Activated gamma-delta T cell (primary cell): ENCODE measurements at places on chromosomes 4 and X.

GRCh38 chr4:1927675-1928074 lies 56.5 kb downstream of the NSD2 start:
- no peak for DNase-seq

- DNase-seq: no peak
Measured at GRCh38 chrX:153845842-153846241, 15.5 kb upstream of the PDZD4 start.

- no peak for DNase-seq
Measured at GRCh38 chr4:161760008-161760407, 403.8 kb downstream of the FSTL5 start.

- DNase-seq: no peak
Measured at GRCh38 chr4:83810428-83810827, 274.5 kb downstream of the GPAT3 start.

- no peak for DNase-seq
Measured at GRCh38 chr4:23819041-23819511, 70.8 kb downstream of the PPARGC1A start.

DNA sequence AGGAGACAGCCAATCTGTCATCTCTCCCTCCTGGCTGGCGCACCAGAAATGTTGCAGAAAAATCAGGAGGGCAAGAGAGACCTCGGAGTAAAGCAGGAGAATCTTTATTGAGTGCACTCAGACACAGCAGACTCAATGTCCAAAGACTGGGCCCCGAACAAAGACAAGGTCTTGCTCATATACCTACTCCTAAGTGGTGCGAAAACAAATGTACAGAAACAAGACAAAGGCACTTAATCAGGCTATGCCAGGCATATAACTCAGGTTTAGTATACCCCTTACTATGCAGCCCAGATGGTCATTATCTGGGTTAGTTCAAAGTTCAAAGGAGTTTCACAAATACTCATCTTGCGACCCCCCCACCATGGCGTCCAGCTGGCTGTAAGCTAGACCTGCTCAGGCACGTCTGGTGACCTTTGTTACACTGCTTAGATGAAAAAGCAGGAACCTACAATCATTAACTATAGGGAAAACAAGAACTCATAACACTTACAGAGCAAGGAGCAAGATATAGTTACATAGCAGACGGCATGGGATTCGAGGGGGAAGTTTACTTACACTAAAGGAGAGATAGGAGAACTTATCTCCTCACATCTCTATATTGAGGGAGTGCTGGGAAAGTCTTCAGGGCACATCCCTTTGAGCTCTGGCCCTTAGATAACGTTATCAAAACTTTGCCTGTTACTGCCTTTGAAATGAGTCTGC lies 27.5 kb downstream of the SULT1E1 start:
- DNase-seq: no peak

DNA sequence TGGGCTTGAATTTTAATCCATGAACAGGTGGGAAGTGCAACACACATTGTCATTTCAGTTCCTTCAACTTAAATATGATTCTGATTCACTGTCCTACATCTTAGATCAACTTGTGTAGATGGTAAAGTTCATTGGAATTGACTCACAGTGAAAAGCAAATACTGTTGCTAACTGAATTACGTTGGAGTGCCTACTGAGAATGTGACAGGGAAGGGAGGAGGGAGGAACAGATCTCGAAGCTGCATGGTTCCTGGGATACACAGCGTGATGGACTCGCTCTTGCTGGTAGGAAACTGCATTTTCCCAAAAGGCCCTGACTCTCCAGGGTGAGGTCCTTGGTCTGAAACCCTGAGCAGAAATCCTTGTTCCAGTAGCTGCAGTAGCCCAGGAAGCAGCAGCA lies 284.2 kb downstream of the USP46 start:
- DNase-seq: no peak

DNA sequence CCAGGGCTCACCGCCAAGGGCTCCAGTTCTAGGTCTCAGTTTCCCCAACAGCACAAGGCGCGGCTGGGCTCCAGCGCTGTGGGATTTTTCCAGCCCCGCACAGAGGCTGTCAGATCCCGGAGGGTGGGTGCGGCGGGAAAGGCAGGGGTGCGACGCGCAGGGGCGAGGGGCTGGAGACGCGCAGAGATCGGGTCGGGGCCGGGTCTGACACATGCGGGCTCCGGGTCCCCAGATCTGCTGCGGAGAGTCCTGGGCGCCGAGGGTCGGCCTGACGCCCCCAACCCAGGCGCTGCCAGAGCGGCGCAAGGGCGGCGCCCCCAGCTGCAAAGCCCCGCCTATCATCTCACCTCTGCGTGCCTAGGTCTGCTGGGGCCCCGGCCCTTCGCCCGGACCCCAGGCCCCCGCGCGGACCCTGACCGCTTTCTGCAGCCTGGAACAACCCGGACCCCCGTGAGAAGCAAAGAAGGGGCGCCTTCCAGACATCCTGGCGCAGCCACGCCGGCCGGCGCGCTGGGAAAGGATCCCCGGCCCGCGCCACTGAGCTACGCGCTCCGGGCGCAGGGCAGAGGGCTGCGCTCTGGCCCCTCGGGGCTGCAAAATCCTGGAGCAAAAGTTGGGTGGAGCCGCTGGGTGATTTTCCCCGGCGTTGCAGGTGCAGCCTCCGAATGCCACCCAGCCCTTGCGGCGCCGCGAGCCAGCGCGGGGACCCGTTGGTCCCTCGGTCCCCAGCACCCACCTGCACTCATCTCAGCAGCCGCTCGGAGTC lies 486 bp downstream of the ABLIM2 start:
- no peak for DNase-seq

DNA sequence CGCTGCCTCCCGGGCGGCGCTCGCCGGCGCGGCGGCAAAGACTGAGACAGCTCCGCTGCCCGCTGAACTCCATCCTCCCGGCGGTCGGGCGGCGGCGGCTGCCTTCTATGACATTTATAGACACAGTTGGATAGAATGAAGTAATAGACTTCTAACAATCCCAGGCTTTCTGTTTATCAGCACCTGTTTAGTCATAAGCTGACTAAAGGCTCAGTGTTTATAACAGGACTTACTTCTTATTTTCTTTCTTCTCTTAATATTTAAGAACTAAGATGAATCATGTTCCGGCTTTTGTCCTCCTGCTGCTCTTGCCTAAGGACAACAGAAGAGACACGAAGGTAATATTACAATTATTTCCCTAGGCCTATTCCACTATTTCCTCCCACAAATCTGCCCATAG lies 3.9 kb downstream of the ARL13A start:
- no peak for DNase-seq

DNA sequence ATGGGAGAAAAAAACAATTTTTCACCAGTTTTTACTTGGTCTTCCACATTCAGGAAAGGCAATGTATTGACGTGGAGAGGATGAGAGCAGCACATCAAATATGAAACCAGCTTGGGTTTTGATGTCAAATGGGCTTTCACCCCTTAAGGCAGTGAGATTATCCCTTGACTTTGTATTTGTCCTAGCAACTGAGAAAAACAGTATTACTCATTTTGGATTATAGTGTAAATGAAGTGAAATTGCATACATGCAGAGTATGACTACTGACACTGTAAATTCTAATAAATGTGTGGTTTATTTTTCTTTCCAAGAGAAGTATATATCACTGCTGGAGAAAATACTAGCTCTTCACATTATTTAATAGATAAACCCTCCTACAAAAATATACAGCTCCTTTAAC lies 863.6 kb upstream of the IGFBP7 start:
- no peak for DNase-seq

DNA sequence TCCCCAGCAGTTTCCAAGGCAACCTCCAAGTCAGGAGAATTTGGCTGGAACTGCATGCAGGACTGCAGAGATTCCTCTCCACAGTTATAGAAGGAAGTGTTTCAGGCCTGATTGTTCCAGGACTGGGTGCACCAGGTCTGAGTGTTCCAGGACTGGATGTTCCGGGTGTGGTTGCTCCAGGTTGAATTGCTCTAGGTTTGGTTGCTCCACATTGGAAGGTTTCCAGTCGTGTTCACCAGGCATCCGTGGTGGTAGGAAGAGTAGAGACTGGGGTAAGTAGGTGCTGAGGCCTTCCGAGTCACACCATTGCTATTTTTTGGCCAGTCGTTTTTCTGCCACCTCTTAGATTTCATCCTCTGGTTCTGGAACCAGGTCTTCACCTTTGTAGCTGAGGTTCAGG lies 105.4 kb downstream of the MSN start:
- no peak for DNase-seq

GRCh38 chr4:109982521-109982920 lies 69.8 kb downstream of the EGF start:
- DNase-seq: no peak

GRCh38 chr4:177489471-177490246 lies 47.4 kb upstream of the AGA start:
- DNase-seq: no peak

GRCh38 chr4:792626-793092 lies 33.3 kb downstream of the CPLX1 start:
- no peak for DNase-seq

- DNase-seq: no peak
Measured at GRCh38 chr4:37489697-37490096, 196.5 kb downstream of the RELL1 start.

DNA sequence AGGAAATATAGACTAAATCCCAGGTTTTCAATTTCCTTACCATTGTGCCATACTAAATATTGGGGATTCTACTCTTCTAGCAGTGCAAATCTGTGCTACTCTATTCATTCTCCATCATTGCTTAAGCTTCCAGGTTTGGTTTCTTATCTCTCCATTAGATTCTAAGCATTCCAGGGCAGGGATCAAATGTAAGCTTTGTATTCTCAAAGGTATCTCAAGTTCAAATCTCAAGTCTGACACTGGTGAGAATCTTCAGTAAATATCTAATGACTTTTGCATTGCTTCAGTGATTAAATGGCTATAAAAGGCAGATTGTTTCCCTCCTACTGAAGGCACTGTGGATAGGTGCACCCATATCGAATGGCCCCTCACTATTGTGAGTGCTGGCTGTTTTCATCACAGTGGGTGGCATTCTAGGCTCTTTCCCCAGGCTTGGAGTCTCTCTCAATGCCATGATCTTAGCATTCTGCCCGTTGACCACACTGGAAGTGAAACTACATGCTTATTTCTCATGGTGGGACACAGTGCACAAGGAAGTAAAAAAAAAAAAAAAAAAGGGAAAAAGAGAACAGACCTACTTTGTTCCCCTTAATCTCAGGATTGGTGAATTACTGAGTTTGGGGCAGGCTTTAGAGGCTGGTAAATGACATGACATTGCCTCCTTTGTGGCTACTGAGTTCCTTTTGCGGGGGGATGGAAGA lies 28.7 kb downstream of the FAM9C start:
- DNase-seq: no peak

- no peak for DNase-seq
Measured at GRCh38 chrX:24619647-24620046, 27.5 kb downstream of the PCYT1B start.

GRCh38 chr4:71343670-71344466 lies 5.0 kb downstream of the SLC4A4 start:
- DNase-seq: no peak

GRCh38 chrX:39805022-39805421 lies 292.7 kb downstream of the BCOR start:
- no peak for DNase-seq

DNA sequence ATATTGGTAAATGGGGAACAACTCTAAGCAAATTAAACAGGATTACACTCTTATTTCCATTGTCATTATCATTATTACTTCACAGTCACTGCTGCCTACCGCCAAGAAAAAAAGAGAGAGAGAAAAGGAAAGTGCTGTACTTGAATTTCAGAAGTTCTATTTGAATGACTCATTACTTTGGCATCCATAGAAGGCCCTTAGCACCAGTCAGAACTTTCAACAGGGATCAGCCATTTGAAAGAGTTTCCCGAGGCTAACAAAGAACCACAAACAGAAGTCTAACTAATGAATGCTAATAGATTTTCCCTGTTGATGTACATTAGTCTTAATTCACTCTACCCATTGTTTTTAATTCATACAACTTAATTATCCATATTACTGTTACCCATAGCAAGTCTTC lies 116.3 kb downstream of the SHROOM4 start:
- no peak for DNase-seq

- DNase-seq: no peak
Measured at GRCh38 chrX:85630901-85631300, 251.4 kb upstream of the POF1B start.

GRCh38 chr4:74328501-74328900 lies 20.2 kb downstream of the EPGN start:
- no peak for DNase-seq

- DNase-seq: no peak
Measured at GRCh38 chr4:139587446-139587845, 31.4 kb upstream of the SETD7 start.

DNA sequence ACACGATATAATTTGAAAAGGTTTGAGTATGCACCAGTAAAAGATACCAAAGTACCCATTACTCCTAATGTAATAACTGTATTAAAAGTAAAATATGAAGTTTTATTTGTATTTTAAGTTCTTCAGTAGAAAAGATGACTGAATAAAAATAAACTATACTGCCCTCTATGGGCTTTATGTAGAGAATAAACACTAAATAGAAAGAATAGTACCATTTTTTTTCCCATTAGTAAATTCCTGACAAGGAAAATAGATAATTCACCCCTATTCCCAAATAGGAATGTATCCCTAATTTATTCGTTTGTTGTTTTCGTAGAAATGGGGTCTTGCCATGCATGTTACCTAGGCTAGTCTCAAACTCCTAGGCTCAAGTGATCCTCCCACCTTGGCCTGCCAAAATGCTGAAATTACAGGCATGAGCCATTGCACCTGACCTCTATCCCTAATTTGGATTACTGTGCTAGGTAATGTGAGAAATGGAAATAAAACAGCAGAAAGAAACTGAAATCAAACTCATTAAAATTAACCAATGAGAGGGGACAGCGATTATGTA lies 73.6 kb upstream of the COX18 start:
- no peak for DNase-seq

- DNase-seq: no peak
Measured at GRCh38 chrX:67718926-67719325, 175.1 kb downstream of the AR start.

DNA sequence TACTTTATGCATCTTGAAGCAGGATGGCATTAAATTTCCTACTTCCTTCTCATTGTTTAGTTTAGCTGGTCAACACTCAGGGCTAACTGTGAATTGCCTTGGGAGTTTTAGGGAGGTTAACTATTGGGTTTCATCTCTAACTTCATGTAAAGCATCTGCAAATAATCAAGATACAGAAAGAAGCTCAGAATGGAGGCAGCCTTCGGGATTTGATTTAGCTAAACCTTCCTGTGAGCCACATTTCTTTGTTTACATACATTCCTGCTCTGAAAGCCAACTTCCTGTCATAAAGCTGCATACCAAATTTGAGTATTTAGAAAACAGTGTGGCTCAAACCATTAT lies 131.7 kb upstream of the PCDH18 start:
- DNase-seq: no peak

- DNase-seq: no peak
Measured at GRCh38 chr4:100517864-100518341, at the start of gene EMCN. Gene EMCN (minus strand): TSS chr4:100518022. CDS start chr4:100517914, 108 bp downstream.

DNA sequence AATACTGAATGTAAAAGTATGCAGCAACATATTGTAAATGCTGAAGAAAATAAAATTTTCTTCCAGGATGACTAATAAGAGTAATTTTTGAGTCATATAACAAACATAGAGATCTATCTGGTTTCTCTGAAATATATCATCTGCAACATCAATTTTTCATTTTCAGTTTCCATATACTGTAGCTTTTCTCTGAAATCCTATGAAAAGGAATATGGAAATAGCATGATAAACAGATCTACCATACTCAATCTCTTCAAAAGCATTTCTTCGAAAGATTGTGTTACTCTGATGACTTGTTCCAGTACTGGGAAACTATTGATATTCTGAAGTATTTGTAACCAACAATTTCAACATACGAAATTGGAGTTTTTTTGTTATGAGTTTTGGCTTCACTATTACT lies 1156.7 kb downstream of the FAM133A start:
- no peak for DNase-seq
